A549 treated with Mapracorat at 1 μM for 4 hours (cell line): ENCODE measurements at places on chromosomes 12 and 14. TPM values are rescaled to one million over a fixed set of nuclear protein-coding genes. Genes with fewer than 3 reads are reported as not detected.

EML5 gene
- 0.39 to 1.0 TPM (median 0.44 TPM) in 5 replicates for total RNA-seq

THTPA gene
- 12.6 to 14.9 TPM (median 13.7 TPM) in 5 replicates for total RNA-seq

DBX2 gene
- not detected in 5 replicates for total RNA-seq

AKAP6 gene
- 0.30 to 0.55 TPM (median 0.47 TPM) in 5 replicates for total RNA-seq

PIWIL1 gene
- total RNA-seq, result not detected in 5 replicates

C12orf50 gene
- total RNA-seq, result 0.12 to 0.19 TPM (median 0.14 TPM) in 3 of 5 replicates, not detected in the others

SYCP3 gene
- total RNA-seq, result not detected in 5 replicates

CELA1 gene
- not detected in 5 replicates for total RNA-seq

CLEC14A gene
- total RNA-seq, result not detected in 5 replicates

OR4E2 gene
- total RNA-seq, result not detected in 5 replicates

C12orf60 gene
- total RNA-seq, result 1.8 to 2.0 TPM (median 1.8 TPM) in 5 replicates

TBX3 gene
- 38.2 to 56.5 TPM (median 55.1 TPM) in 5 replicates for total RNA-seq

TEX22 gene
- 0.13 to 0.53 TPM (median 0.16 TPM) in 5 replicates for total RNA-seq

LPAR5 gene
- total RNA-seq, result 0.38 to 0.97 TPM (median 0.66 TPM) in 5 replicates

CIROP gene
- total RNA-seq, result not detected in 5 replicates

NRL gene
- 0.56 to 1.1 TPM (median 0.84 TPM) in 5 replicates for total RNA-seq

SETD3 gene
- 43.6 to 50.3 TPM (median 47.3 TPM) in 5 replicates for total RNA-seq

CALM1 gene
- total RNA-seq, result 311 to 356 TPM (median 333 TPM) in 5 replicates

RPGRIP1 gene
- total RNA-seq, result 0.10 to 0.45 TPM (median 0.26 TPM) in 5 replicates

SLC17A8 gene
- total RNA-seq, result 0.03 TPM in 1 of 5 replicates, not detected in the others

TPI1 gene
- total RNA-seq, result 1,486 to 1,673 TPM (median 1,653 TPM) in 5 replicates

GALC gene
- total RNA-seq, result 10.2 to 13.8 TPM (median 12.8 TPM) in 5 replicates
